Aortic smooth muscle cell (primary cell): ENCODE measurements at places on chromosomes 5 and 9. TPM values are rescaled to one million over a fixed set of nuclear protein-coding genes. Genes with fewer than 3 reads are reported as not detected.

Gene FGF10
- total RNA-seq, result 0.19 and 3.0 TPM in 2 replicates

Gene NEURL1B
- 3.4 and 6.2 TPM in 2 replicates for total RNA-seq

Gene PCDHA1
- total RNA-seq, result under 0.01 and 0.06 TPM in 2 replicates

Gene ENC1
- 11.3 and 22.6 TPM in 2 replicates for total RNA-seq

Gene EIF4E1B
- not detected in 2 replicates for total RNA-seq

Gene TRAPPC13
- 29.6 and 35.2 TPM in 2 replicates for total RNA-seq
